ENCODE measurements at places on chromosomes 5 and 9. TPM values are rescaled to one million over a fixed set of nuclear protein-coding genes. Genes with fewer than 3 reads are reported as not detected.
A peak's percentile ranks its signal among the peaks of the same experiment; 100 is the strongest.

DNA sequence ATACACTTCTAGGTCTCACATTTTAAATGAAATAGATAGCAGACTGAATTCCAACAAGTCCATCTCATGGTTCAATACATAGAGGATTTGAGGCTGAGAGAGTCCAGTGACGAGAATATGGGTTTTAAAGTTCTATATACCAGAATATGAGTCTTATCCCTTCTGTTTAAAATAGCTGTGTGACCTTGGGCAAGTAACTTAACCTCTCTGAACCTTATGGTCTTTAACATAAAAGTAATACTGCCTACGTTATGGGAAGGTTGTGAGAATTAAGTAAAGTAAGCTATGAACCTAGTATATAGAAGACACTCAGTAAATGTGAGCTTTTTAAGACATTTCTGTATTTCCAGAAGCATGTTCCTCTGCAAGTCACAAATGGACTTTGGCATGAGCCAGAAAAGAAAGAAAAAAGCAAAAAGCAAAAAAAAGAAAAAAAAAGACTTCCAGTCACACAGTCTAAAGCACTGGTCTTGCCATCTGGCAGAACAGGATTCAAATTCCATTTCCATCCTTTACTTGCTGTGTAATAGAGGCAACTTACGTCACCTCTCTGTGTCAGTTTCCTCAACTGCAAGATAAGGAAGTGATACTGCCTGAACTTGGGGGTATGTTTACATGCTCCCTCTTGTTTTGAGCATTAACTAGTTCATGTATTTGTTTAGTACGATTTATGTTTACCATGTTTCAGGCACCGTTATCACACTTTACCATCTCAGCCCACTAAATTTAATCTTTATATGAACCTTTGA, 248.2 kb downstream of the TRIM32 start:
- no peak for DNase-seq

- DNase-seq: no peak
Observed at GRCh38 chr5:171707442-171707792, 78.2 kb upstream of the SMIM23 start.

DNA sequence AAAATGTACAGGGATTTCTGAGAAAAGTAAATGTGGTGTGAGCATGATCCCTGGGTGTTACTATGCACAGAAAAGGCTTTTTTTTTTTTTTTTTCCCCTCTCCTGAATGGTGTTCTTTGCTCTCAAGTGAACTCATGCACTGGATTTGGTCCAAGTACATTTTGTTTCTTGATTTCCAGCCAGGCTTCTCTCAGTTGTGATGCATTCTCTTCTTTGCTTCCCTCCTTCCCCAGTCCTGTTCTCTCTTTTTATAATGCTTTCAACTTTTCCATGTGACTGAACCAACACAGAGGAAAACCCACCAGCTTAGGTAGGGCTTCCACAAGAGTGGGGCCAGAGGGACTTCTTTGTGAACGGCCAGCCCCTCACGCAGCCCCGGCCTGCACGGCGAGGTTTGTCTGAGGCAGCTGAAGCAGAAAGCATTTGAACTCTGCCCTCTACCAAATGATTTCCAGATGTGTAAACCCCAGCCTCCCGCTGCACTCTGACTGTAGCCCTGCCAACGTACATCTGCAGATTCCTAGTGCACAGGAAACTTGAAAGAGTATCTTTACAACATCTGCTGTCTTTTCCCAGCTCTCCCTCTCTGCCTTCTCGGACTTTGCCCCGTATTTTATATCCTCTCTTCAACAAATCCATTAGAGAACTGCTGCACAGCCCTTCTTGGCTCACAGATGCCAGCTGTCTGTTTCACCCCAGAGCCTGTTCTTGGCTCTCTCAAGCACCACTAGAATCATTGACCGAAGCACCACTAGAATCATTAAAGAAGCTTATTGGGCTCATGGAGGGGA, 71.8 kb upstream of the CD180 start:
- DNase-seq: peak; percentile 89

- DNase-seq: no peak
Observed at GRCh38 chr5:57447658-57448057, 35.0 kb downstream of the ACTBL2 start.

GRCh38 chr9:82031538-82032280, 43.1 kb downstream of the SPATA31D1 start:
- DNase-seq: peak; percentile 27

GRCh38 chr5:39373791-39374190, 9.5 kb upstream of the C9 start:
- no peak for DNase-seq

- DNase-seq: no peak
Observed at GRCh38 chr5:959581-960531, 48.7 kb upstream of the NKD2 start.

- peak; percentile 69 for DNase-seq
Observed at GRCh38 chr9:116476935-116477381, 210.1 kb upstream of the TRIM32 start.

- no peak for DNase-seq
Observed at GRCh38 chr5:6675784-6676491, 37.3 kb upstream of the TENT4A start.

- no peak for DNase-seq
Observed at GRCh38 chr5:143061161-143061945, 291.2 kb downstream of the ARHGAP26 start.

Gene TAF11L10
- total RNA-seq: not detected

Gene CFAP77
- total RNA-seq: 13.6 TPM

Gene PTBP3
- total RNA-seq: 172 TPM

Gene SH3TC2
- 130 TPM for total RNA-seq

Gene MYO10
- total RNA-seq: 102 TPM

Gene SEMA6A
- total RNA-seq: 52.0 TPM

Gene CA9
- 36.8 TPM for total RNA-seq

Gene GLDC
- 11.4 TPM for total RNA-seq

Measured in testis (tissue), 5 donors.